ENCODE measurements at places on chromosomes 3 and 15. TPM values are rescaled to one million over a fixed set of nuclear protein-coding genes. Genes with fewer than 3 reads are reported as not detected.

The CCR3 gene
- not detected for total RNA-seq

The CCR2 gene
- total RNA-seq, result not detected

The AP3B2 gene
- 0.39 TPM for total RNA-seq

The GOLGA6D gene
- total RNA-seq, result not detected

The GOLGA8T gene
- 0.17 TPM for total RNA-seq

The PODXL2 gene
- 5.4 TPM for total RNA-seq

The PLCH1 gene
- 0.03 TPM for total RNA-seq

The FBXO40 gene
- not detected for total RNA-seq

The TIMP4 gene
- total RNA-seq, result 3.2 TPM

The PLCL2 gene
- total RNA-seq, result 8.5 TPM

The TMEM87A gene
- 42.1 TPM for total RNA-seq

The CTXN2 gene
- not detected for total RNA-seq

The ZDHHC23 gene
- 1.0 TPM for total RNA-seq

The BCHE gene
- total RNA-seq, result 0.73 TPM

The HYKK gene
- total RNA-seq, result 1.7 TPM

The HIGD1A gene
- 88.6 TPM for total RNA-seq

The RPP25 gene
- 2.6 TPM for total RNA-seq

The SNTN gene
- total RNA-seq, result not detected

The CAND2 gene
- 5.1 TPM for total RNA-seq

The CYP1A1 gene
- total RNA-seq, result 1.2 TPM

The LMOD3 gene
- total RNA-seq, result 0.07 TPM

The CPNE9 gene
- total RNA-seq, result not detected

The HIGD2B gene
- not detected for total RNA-seq

The C3orf49 gene
- total RNA-seq, result not detected

The RTP3 gene
- total RNA-seq, result not detected

The IQCH gene
- total RNA-seq, result 5.0 TPM

The GPR160 gene
- total RNA-seq, result 0.26 TPM

The DAPK2 gene
- total RNA-seq, result 0.98 TPM

The CSPG4 gene
- 328 TPM for total RNA-seq

The CCNB2 gene
- 11.1 TPM for total RNA-seq

The RAB7A gene
- total RNA-seq, result 53.6 TPM

The MAGI1 gene
- total RNA-seq, result 41.3 TPM

The EXD1 gene
- not detected for total RNA-seq

The TAGLN3 gene
- 3.5 TPM for total RNA-seq

The SLC24A5 gene
- not detected for total RNA-seq

The STX19 gene
- 0.07 TPM for total RNA-seq

The NTRK3 gene
- 1.5 TPM for total RNA-seq

Measured in smooth muscle cell of the pulmonary artery (primary cell).